ENCODE measurements at places on chromosomes 13 and 19.

- DNase-seq: no peak
Measured at GRCh38 chr13:44876782-44877324, 112.4 kb downstream of the NUFIP1 start.

DNA sequence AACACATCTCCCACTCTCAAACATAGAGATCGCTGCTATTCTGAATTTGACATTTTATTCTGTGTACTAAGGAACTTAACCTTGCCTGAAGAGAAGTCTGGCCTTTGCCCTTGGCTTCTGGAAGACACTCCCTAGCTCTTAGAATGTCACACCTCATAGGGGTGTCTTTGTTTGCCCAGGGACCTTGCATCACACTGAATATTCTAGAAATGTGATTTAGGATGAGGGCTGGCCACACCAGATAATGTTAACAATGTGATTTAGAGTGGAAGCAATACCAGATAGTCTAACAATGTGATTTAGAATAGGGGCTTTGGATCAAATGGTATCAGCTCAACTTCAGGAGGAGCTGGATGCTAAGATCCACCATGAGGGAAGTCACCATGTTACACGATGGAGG lies 6.6 kb downstream of the SIGLECL1 start:
- no peak for DNase-seq

- DNase-seq: no peak
Measured at GRCh38 chr13:29020314-29020713, 200.2 kb downstream of the MTUS2 start.

- no peak for DNase-seq
Measured at GRCh38 chr13:111090169-111090568, 24.9 kb upstream of the ARHGEF7 start.

GRCh38 chr19:35142606-35143230 lies 337 bp upstream of the FXYD7 start:
- no peak for DNase-seq

DNA sequence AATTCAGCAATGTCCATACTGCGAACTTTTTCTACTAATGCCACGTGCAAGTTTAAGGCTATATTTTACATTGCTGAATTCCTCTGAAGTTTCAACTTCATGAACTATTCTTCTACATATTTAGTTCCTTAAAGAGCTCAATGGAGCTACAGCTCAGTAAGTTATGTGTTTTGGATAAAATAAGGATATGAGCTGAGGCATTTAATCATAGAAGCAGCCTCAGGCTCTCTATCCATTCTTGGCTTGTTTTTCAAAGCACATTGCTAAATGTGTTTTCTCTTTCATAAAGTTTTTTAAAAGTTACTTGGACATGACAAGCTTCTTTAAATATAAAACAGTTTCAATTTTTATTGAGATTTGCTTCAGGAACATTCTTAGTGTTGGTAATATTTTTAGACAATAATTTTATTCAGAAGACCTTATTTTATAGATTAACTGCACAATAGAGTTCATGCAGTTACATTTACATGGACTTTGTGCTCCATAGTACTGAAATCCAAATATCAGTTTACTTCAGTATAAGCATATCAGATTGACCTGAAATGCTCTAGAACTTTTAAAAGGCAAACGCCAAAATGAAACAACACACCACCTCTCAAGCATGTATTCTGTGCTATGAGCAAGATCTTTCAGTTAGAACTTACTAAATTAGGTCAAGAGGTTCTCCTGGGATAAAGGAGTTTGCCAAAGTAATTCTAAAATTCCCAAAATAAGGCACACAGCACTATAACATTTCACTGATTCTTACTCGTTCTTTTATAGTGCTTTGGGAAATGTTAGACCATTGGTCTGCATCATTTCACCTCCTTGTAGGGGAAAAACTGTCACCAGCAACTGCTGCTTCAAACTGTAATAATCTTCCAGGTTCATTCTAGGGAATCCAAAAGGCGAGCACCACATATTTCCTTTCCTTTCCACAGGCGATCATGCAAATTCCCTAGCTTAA lies 275.5 kb downstream of the ENOX1 start:
- DNase-seq: no peak

DNA sequence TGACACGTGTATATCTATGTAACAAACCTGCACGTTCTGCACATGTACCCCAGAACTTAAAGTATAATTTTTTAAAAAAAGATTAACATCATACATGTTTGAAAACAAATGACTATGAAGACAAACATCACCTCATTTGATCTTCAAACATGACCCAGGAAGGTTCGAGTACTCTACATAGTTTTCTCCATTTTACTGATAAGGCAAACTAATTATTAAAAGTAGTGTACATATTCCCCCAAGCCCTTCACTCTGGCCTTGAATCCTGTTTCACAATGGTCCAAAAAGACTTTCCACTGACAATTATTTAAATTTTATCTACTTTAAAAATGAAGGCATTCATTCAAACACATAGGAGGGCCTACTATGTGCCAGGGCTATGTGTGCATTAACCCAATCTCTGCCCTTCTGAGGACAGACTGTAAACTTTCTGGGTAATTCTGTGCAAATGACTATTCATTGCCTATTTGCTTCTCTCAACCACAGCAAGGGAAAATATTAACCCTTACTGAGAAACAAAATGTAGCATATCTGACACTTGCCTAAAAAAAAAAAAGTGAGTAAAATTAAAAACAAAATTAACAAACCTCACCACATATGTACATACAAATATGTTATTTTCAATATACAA lies 22.1 kb downstream of the ATP7B start:
- no peak for DNase-seq

DNA sequence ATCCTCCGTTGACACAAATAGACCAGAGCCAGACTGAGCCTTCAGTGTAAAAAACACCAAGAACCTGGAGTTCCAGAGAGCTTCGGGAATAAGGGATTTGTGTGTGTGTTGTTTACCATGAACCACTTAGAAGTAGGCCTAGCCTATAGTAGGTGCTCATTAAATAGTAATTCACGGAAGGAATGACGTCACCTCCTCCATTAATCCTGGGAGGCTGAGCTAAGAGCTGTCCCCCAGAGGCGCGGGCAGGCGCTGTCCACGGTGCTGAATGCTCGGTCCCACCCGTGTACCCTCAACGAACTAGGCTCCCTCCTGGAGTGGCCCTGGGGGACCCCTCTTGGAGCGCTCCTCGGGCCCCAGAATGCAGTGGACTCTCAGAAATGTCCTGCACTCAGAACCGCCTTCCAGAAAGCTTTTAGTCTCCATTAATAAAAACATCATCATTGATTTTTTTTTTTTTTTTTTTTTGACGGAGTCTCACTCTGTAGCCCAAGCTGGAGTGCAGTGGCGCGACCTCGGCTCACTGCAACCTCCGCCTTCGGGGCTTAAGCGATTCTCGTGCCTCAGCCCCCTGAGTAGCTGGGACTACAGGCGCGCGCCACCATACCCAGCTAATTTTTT lies 6.5 kb downstream of the UNC13A start:
- no peak for DNase-seq

- DNase-seq: no peak
Measured at GRCh38 chr19:12984683-12985048, 10.6 kb upstream of the NFIX start.

DNA sequence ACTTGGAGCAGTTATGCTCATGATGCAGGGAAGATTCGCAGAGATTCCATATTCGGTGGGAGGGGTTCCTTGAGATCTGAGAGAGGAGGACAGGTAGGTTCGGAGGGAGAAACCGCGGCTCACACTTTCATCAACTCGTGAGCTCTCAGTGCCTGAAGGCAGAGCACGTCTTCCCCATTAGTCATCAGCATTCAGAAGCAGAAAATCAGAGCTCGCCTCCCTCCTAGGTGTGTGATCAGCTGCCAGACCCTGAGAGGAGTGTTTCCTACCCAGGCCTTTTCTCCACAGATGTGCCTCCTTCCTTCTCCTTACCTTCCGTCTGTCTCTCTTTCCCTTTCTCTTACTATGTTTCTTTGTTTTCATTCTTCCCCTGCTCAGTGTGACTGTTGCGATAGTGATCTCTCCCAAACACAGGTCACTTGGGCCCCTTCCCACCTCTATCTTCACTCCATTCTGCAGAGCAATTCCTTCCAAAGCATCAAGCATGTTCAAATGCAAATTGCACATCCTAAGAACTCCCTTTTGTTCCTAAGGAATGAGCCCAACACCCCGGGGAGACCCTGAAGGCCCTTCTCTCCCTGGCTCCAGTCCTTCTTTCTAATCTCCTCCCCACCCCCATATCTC lies 389.5 kb downstream of the UQCRFS1 start:
- no peak for DNase-seq

DNA sequence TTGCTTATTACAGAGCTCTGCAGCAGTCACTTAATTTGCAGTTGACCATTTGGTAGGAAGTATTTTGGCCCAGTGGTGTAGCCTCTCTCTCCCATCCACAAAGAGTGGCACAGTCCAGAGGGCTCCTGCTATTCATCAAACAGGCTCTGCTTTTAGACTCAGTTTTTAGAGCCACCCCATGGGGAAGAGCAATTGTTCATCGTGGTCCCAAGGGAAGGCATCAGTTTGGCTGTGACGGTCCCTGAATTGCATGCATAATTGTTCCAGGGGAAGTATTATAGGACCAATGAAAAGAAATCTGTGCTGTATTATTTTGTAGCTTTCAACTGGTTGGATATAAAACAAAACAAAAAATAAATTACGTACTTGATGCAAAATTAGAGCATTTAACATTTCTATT lies 799.0 kb downstream of the DACH1 start:
- peak; percentile 44 for DNase-seq

- DNase-seq: no peak
Measured at GRCh38 chr13:73090823-73091187, 32.0 kb downstream of the KLF5 start.

DNA sequence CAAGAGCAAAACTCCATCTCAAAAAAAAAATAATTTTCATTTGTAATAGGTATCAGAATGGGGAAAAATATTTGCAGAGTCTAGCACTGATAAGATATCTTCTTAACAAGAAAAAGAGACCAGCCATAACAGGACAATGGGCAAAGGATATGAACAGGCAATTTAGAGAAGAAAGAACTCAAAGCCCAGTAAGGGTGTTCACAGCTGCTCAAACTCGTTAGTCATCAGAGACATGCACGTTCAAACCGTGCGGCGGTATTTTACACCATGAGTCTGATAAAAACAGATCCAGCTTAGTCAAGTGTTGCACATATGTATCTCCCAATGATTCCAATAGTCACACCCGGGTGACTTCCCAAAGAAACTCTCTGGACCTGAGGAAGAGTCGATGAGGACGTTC lies 13.7 kb upstream of the NCCRP1 start:
- no peak for DNase-seq

GRCh38 chr19:46524308-46524707 lies 28.6 kb upstream of the PNMA8B start:
- no peak for DNase-seq

- no peak for DNase-seq
Measured at GRCh38 chr13:66482836-66483235, 747.3 kb downstream of the PCDH9 start.

GRCh38 chr13:79846386-79846785 lies 365.4 kb downstream of the NDFIP2 start:
- peak; percentile 78 for DNase-seq

GRCh38 chr19:35746531-35746930 lies 1.1 kb downstream of the PSENEN start:
- DNase-seq: no peak

GRCh38 chr13:47865883-47866282 lies 135.2 kb downstream of the SUCLA2 start:
- no peak for DNase-seq

DNA sequence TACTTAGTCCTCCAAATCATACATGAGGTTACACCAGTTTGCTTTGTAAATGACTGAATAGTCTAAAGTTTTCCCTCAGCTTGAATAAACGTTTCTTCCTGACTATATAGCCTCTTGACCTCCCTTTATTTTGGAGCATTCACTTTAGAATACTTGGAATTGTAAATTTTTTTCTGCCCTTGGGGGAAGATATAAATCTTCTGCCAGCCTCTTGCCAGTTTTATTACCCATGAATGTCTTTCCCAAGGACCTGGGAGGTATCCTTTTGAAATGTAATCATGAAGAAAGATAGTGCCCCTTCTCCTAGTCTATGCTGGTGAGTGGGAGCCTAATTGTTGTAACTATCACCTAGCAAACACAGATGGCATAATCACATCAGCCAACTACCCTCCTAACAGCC lies 2033.9 kb upstream of the PCDH20 start:
- peak; percentile 21 for DNase-seq

GRCh38 chr19:32675720-32676185 lies at the start of gene RGS9BP:
RGS9BP (plus strand) TSS chr19:32675848; CDS start chr19:32676264, 416 bp downstream.
- DNase-seq: peak; percentile 56

GRCh38 chr19:46299695-46300094 lies 2.9 kb downstream of the HIF3A start:
- DNase-seq: no peak

GRCh38 chr19:35648017-35648961 lies at the start of gene COX6B1:
COX6B1 (plus strand) TSS chr19:35648323; CDS start chr19:35651244, 2,921 bp downstream.
- peak; percentile 99 for DNase-seq

GRCh38 chr13:38430796-38431195 lies 81.1 kb downstream of the UFM1 start:
- DNase-seq: no peak

DNA sequence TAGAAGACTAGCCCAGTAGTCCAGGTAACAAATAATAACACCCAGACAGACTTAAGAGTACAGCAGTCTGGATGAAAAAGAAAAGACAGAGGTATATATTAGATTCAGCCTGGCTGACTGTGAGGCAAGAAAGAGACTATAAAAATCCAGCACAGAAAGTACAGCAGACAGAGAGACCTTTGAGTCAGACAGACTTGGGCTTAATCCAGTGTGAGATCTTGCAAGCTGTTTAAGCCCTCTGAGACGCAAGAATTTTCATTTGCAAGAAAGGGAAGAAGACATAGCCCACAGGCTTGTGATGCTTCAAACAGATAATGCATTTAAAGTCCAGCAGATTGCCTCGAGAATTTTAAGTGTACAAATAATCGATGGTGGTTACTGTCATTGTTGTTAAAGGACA lies 471.4 kb downstream of the LIG4 start:
- no peak for DNase-seq

GRCh38 chr19:53389978-53390377 lies 5.0 kb upstream of the ZNF765 start:
- no peak for DNase-seq

- DNase-seq: no peak
Measured at GRCh38 chr13:45487604-45488003, 22.9 kb downstream of the COG3 start.

- DNase-seq: no peak
Measured at GRCh38 chr19:34994286-34994642, 5.9 kb upstream of the GRAMD1A start.

GRCh38 chr19:32971012-32971595 lies 654 bp downstream of the CEP89 start:
- no peak for DNase-seq

GRCh38 chr13:21673539-21673788 lies 2.6 kb downstream of the FGF9 start:
- no peak for DNase-seq

GRCh38 chr19:46944918-46945628 lies 74.6 kb upstream of the NPAS1 start:
- DNase-seq: no peak

GRCh38 chr19:898663-899062 lies 5.4 kb downstream of the RNU6-9 start:
- peak; percentile 61 for DNase-seq

- no peak for DNase-seq
Measured at GRCh38 chr13:41307884-41308640, 3.0 kb upstream of the NAA16 start.

- DNase-seq: no peak
Measured at GRCh38 chr13:50645092-50645491, 198.4 kb downstream of the DLEU7 start.

Measured in NCI-H2081 (cell line).